ENCODE measurements at places on chromosomes 13 and 19.
A peak's percentile ranks its signal among the peaks of the same experiment; 100 is the strongest.

- DNase-seq, result no peak
These were observed 3.5 kb upstream of the TBC1D4 start for GRCh38 chr13:75485286-75486062.

DNA sequence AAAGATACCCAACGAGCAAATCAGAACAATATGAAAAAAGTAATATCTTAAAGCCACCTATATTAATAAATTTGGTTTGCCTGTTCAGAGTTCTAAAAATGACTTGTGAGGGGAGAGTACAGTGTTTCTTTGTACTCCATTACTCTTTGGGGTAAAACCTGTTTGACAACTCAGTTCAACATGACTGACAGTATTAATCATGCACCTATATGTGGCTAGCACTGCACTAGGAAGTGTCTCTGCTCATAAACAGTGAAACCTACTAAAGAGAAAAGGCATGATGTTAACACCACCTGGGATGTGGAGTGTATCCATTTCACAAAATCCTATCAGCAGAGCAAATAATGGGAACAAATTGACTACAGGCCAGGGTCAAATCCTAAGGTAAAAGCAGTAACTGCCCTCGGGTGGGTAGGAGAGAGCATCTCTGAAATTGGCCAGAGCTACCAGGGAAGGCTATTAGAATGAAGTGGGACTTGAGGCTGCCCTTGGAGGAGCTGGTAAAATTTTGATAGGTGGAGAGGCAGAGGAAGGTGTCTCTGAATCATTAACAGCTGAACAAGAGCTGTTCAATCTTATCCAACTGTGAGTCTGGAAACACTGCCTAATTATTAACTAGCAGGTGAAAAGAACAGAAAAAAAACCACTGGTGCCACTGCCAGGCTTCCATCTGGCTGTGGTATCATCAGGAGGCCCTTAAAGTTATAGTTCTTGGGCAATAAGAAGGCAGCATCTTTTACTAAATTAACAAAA lies 365.1 kb downstream of the DNAJC15 start:
- DNase-seq, result no peak

DNA sequence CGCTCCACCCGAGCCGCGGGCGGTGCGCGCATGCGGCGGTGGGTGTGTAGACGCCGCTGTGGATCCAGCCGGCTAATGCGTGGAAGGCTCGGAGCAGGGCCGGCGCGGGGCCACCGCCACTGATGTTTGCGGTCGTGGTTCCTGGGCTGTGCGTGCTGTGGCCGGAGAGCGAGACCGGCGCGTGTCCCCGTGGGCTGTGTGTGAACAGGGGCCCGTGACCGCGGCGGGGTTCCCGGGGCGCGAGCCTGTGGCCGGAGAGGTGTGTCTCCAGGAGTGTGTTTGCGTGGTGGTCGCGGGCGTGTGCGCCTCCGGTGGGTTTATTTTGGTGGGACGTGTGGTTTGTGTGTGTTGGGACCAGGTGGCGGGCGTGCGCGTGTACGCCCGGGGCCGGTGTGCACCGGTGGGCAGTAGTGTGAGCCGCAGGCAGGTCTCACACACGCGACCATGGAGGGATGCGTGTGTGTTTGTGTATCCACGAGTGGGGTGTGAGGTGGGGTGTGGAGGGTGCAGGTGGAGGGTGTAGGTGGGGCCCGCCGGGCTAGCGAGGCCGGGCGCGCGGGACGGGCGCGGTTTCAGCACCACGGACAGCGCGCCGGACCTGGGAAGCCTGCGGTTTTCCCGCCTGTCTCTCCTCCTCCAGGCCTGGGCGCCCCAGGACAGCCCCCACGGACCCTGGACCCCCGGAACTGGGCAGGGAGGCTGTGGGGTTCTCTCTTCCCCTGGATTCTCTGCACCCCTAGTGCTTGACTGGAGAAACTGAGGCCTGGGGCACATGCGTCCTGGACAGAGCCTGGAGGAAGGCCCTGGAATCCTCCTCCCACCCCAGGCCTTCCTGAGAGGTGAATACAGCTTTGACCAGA lies 1.6 kb downstream of the HCN2 start:
- no peak for DNase-seq

DNA sequence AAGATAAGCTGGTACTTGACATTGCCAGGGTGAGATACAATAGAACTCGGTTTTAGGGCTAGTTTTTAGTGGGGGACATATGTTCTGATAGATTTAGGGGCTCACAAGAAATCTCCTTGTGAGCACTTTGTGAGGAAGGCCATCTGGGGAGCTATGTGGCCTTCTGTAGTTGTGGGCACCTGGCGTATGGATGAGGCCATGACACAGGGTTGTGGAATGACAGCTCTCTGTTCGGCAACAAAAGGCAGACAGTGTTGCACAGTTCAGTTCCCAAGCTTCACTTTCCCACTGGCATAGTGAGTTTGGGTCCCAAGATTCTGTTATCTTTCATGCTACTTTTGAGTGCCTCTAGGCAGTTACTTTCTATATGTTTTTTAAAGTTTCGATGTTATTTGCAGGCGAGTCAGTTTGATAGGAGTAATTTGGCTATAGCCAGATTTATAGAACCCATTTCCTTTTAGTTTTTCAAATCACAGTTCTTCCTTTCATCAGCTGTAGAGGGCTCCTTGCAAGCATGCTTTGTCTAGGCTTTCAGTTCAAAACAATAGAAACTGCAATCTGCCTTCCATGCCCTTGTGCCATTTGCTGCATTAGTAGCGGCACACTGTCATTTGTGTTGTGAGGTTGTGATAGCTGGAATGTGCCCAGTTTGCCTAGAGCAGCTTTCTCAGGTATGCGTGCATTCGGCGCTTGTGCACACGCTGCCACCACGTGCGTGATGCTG lies 70.6 kb upstream of the TEX29 start:
- no peak for DNase-seq

DNA sequence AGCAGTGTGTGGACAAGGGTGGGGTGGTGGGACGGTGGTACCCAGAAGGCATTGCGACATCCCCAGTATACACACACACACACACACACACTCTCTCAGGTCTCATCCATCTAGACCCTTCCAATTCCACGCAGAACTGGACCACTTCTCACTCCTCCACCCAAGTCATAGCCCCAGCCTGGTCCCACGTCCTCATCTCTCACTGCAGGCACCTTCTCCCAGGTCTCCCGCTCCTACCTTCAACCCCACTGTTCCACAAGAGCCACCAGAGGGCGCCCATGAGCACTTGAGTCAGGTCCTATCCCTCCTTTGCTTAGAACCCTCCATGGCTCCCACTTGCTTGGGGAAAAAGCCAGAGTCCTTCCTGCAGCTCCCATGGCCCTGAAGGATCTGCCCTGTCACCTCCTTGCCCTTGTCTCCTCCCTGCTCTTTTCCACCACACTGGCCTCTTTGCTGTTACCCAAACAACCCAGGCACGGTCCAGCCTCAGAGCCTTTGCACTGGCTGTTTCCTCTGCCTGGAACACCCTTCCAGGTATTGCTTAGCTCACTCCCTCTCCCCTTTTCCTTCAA lies 62.6 kb downstream of the IER2 start:
- DNase-seq, result peak; percentile 55

- no peak for DNase-seq
These were observed 1.7 kb downstream of the UBE2M start for GRCh38 chr19:58556622-58557220.

- DNase-seq, result no peak
These were observed 23.2 kb downstream of the KCTD12 start for GRCh38 chr13:76863022-76863421.

DNA sequence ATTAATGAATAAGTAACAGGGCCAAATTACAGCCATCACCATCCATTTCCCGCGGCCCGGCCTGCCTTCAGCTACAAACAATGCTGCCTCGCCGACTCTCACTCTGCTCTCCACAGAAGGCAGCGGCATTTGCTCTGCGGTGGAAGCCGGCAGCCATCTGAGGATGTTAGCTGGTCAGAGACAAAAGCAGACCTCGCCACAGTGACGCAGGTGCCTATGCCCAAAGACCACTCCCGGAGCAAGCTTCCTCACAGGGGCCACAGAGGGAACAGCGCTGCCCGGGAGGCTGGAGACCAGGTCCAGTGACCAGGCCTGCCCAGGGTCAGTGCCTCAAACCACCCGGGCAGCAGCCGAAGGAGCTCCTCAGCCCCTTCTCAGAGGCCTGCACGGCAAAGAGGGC lies 16.4 kb downstream of the PEPD start:
- DNase-seq, result no peak

DNA sequence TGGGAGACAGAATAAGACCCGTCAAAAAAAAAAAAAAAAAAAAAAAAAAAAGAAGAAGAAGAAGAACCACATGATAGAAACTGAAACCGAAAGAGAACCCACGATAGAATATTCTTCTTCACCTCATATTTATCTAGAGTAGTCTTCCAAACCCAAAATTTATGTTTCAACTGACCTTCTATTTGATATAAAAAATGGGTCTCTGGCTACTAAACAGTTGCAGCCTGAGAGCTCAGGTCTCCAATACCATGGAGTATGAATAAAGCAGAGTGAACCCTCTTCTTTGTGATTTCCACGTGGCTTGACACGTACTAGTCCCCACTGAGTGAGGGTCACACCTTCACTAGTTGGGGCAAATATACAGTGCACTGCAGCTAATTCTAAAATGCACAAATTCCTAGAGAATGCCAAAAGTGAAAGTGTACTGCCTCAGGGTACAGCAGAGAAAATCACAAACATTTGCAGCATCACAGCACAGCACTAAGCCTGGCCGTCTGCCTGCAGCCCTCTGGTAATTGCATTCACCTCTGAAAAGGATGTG lies 30.8 kb upstream of the RFC3 start:
- DNase-seq, result no peak

- DNase-seq, result no peak
These were observed 32.5 kb downstream of the CAB39L start for GRCh38 chr13:49411353-49411752.

- DNase-seq, result no peak
These were observed at the start of gene C19orf33 for GRCh38 chr19:38303517-38304351. Gene C19orf33 (plus strand): TSS chr19:38304251. CDS start chr19:38304262, 11 bp downstream.

- DNase-seq, result no peak
These were observed 676 bp downstream of the CD320 start for GRCh38 chr19:8307400-8307964.

DNA sequence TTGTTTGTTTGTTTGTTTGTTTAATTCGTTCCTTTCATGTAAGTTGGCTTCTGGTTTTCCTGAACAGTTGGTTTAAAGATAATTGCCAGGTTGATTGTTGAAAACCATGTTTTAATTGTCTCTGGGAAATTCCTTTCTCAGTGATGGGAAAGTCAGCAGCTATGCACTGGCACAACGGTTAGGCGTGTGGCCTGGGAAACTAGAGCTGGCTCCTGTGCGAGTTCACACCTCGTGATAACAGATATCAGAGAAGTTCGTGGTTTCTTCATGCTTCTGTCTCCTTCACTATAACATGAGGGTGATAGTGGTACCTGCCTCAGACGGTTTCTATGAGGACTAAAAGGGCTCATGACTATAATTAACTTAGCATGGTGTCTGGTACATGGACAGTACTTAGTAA lies 153.5 kb downstream of the STK24 start:
- no peak for DNase-seq

DNA sequence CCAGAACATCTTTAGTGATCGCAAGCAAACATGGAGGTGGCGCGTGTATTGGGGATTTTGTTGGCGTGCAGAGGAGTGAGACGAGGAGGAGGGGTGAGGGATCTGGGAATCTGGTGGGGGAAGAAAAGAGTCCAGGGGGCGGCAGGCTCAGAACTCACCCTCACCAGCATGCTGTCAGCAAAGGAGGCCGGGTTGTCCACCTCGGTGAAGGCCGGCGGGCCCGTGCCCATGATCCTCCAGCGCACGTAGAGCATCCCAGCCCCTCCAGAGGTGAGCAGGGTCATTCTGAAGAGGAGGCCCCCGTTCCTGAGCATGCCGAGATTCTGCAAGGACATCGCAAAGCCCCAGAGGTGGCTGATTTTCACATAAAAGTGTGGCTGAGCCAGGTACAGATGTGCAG lies 37.2 kb downstream of the TMTC4 start:
- no peak for DNase-seq

- DNase-seq, result no peak
These were observed 32.6 kb downstream of the ERCC5 start for GRCh38 chr13:102878481-102878880.

GRCh38 chr13:80297094-80297493 lies 43.8 kb downstream of the SPRY2 start:
- no peak for DNase-seq

GRCh38 chr13:61142506-61142905 lies 273.1 kb downstream of the PCDH20 start:
- no peak for DNase-seq

DNA sequence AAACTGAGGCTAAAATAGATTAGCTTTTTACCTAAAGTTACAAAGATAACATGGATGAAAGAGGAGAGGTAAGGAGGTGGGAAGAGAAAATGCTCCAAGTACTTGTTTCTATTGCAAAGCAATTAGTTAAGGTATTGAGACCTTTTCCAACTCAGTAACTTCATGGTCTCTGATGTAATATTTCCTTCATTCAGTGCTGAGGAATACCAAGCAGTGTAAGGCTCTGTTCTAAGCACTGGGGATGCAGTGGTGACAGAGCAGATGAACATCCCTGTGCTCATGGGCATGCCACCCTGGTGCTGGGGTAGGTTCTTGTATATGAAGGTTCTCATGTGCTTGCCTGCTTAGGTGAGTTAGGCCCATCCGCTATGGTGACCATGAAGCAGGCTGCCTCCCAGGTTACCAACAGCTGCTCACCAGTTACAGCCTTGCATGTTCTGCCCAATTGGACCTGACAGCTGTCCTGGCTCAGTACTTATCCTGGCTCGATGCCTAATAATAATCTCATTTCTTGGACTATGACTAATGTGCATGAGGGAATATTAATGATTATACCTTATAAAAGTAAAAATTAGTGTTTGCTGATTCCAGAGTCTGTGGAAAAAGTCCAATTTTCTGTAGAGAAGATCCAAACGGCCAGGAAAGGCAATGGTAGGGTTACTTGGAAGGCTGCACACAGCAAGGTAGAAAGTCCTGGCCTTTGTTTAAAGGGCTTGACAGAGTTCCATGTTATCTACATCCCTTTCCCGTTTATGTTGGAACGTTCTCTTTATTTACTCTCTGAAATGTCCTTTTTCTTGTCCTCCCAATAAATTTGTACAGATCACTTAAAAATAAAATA lies 48.3 kb downstream of the LATS2 start:
- DNase-seq, result no peak

GRCh38 chr19:1104311-1105007 lies 665 bp downstream of the GPX4 start:
- peak; percentile 64 for DNase-seq

DNA sequence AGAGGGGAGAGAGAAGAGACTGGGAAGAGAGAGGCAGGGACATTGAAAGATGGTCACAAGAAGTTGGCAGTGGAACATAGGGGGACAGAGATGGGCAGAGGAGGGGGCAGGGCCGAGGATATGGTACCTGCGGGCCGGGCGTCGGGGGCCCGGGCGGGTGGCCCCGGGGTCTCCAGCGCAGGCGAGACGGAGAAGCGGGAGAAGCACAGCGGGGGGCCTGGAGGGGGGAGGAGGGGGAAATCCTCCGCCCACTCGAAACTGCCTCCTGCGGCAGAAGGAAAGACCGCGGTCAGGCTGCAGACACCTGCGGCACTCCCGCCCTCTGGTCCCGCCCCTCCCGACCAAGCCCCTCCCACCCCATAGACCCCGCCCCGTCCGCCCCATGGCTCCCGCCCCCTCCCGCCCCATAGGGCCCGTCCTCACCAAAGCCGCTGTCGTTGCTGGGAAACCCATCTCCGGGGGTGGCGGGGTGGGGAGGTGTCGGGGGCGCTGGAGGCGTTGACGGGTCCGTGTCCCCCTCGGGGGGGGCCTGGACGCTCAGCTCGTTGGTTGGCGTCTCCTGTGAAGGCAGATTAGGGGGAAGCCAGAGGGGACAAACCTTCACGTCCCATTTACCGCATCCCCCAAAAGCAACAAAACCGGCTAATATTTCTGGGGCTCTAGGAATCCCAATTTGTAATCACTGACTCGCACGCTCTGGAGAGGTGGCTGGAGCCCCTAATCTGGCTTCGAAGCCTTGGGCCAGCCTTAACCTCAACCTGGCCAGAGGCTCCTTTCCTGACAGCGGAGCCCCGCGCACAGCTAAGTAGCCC lies 20.4 kb downstream of the LMTK3 start:
- DNase-seq, result no peak

All from activated T-helper 2 cell treated with anti-CD3 and anti-CD28 coated beads, Interferon-gamma antibody, Interleukin-2, Interleukin-4, amounts not matched to agents 10 μg/mL and 5 μg/mL and 100 μg/mL, durations not matched to agents 14 hours and 24 hours and 36 hours (primary cell).